ENCODE measurements at places on chromosomes 5 and 9.

GRCh38 chr9:134339183-134339806, 13.0 kb downstream of the RXRA start:
- DNase-seq, result no peak

- peak; percentile 54 for DNase-seq
Measured at GRCh38 chr9:71819115-71819739, 50.9 kb upstream of the CEMIP2 start.

DNA sequence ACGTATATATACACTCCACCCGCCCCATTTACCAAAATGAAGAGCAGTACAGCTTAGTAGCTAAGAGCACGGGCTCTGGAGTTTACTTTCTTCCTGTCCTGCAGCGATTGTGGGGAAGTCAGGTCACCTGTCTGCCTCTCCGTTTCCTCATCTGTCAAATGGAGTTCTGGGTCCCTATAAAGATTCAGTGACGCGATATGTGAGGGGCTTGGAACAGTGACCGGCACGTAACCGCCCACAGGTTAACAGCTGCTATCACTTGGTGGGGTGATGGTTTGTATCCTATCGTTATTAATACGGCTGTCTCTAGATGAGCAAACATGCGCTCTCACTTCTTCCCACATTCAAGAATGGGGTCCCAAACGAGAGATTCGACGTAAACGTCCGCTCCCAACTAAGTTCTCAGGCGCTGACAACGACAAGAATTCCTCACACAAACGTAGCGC, 426 bp downstream of the FAM114A2 start:
- DNase-seq, result no peak

GRCh38 chr5:147472664-147473475, 37.0 kb downstream of the DPYSL3 start:
- DNase-seq, result no peak

GRCh38 chr5:4873652-4874051, 266.5 kb upstream of the ADAMTS16 start:
- no peak for DNase-seq

DNA sequence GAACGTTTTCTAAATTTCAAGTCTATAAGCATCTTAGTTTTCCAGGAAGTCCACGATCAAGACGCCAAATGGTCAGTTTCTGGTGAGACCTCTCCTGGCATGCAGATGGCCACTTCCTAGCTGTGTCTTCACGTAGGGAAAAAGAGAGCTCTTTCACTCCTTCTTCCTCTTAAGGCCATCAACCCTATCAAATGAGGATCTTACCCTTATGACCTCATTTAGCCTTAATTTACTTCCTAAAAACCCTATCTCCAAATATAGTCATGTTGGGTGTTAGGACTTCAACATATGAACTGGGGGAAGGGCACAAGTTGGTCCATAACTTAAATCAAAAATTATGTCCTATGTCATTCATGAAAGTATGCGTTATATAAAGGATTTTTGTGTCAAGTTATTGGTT, 229.5 kb downstream of the ARL15 start:
- DNase-seq, result no peak

DNA sequence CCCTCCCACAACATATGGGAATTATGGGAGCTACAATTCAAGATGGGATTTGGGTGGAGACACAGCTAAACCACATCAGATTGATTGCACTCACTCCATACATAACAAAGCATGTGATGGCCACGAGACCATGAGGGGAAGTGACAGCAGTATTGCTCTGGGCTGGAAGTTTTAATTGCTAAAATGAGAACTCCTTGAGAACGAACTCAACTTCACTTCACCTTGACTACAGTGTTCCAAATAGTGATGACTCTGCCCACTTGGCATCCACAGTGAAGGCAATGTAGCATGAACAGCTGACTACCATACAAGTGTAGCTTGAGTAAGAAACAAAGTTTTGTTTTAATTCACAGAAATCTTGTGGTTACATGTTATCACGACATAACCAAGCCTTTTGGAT, 739 bp upstream of the SPINK7 start:
- DNase-seq, result no peak

GRCh38 chr9:81146684-81147337, 542.5 kb downstream of the TLE1 start:
- no peak for DNase-seq

DNA sequence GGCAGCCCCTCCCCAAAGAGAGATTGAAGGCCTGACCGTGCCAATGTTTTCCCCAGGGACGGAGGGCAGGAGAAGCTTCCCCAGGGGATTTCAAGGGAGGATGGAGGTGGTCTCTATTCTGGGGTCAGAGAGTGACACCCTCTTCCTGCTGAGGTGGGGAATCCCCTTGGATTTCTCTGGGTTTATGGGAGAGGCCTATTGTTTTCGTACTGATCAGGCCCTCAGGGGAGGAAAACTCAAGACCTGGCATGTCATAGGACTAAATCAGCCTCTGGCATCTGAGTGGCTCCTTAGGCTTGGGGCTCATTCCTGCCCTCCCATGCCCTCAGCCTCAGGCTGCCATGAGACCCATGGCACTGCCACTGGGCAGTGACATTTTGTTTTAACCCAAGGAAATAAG, 44.6 kb downstream of the IRF1 start:
- no peak for DNase-seq

GRCh38 chr9:12604164-12604821, 88.9 kb upstream of the TYRP1 start:
- DNase-seq, result no peak

- no peak for DNase-seq
Measured at GRCh38 chr5:74155501-74155900, 485.0 kb downstream of the ENC1 start.

DNA sequence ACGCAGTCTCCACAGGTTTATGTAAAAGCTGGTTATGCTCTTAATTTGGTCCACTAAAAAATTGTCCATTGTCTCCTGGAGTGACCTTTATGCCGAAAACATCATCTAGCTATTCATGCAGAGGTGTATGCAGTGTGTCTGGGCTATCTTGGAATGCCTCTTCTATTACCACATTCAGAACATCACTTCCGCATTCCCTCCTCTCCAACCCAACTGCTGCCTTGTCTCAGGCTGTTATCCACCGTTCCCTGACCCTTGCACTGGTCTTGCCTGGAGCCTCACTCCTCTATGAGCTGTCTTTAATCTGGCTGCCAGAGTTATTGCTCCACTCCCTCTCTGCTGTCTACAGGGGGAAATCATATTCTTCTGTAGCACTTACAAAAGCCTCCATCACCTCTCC, 214.1 kb upstream of the ANKRD55 start:
- DNase-seq, result no peak

- no peak for DNase-seq
Measured at GRCh38 chr5:131848662-131849061, 51.8 kb upstream of the FNIP1 start.

DNA sequence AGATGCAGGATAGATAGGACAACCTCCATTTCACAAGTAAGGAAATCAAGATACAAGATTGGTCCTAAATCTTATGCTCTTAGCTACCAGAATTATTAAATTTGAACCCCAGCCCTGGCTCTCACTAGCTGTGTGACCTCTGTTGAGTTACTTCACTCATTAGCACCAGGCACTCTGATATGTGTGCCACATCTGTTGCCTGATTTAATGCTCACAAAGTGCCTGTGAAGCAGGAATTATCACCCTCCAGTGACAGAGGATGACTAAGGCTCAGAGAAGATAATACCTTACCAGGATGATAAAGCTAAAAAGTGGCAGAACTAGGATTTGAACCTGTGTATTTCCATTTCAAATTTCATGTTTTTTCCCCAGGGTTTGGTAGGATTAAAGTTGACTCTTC, 110.0 kb downstream of the PLPPR1 start:
- no peak for DNase-seq

DNA sequence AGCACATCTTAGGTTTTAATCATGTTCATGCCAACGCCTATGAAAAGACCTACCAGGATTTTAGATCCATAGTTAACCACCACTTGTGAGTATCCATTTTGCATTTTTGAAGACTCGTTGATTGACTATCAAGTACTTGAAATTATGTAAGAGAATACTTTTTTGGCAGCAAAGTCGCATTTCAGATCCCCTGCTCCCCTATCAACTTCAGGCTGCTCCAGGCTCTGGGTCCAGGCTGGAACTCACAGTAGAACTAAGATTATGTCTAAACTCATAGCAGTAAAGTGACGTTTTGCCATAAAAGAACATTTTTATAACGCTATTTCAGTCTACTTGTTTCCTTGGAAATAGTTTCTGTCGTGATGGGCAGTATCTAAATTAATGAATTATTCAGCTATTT, 267.7 kb downstream of the FANCC start:
- DNase-seq, result no peak

GRCh38 chr5:146754621-146755020, 123.9 kb downstream of the PPP2R2B start:
- no peak for DNase-seq

GRCh38 chr5:170701334-170701733, 82.2 kb upstream of the GABRP start:
- DNase-seq, result no peak
